ENCODE measurements at places on chromosomes 3 and 15.

- DNase-seq = no peak
These were observed 557.2 kb downstream of the EPHB1 start for GRCh38 chr3:135352213-135352612.

GRCh38 chr3:122533931-122534334 is 19.2 kb upstream of the KPNA1 start:
- no peak for DNase-seq

DNA sequence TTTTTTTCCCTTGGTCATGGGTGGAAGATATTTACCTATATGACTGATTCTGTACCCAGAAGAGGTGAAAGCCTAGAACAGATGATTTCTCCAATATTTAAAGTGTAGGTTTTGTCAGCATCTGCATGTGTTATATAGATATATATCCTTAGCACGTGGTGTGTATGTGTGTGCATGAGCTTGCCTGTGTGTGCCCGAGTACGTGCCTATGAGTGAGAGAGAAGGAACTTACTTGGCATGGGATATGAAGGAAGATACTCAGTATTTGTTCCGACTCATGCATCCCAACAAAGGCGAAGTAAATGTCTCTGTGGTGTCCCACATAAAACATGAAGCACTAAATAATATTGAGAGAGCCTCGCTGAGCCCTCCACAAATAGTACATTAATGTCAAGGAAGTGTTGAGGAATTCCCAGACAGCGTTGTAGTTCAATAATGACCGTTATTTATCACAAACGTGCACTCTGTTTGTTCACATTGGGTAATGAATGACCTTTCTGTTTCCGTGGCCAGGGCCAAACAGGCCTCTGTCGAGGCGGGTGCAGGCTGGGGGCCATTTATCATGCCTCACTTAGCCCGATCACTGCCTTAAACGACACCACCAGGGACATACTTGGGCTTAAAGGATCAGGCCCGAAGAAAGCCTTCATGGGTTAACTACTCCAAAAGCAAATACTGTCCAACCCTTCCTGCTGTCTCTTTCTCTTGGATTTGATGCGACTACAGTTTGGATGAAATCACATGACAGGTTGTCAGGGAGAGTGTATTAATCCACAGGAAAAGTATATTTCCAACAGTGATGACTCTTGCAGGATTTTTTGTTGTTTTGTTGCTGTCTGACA is 267.7 kb downstream of the PTPRG start:
- no peak for DNase-seq

- no peak for DNase-seq
These were observed 84.7 kb downstream of the SEC22A start for GRCh38 chr3:123286308-123287023.

DNA sequence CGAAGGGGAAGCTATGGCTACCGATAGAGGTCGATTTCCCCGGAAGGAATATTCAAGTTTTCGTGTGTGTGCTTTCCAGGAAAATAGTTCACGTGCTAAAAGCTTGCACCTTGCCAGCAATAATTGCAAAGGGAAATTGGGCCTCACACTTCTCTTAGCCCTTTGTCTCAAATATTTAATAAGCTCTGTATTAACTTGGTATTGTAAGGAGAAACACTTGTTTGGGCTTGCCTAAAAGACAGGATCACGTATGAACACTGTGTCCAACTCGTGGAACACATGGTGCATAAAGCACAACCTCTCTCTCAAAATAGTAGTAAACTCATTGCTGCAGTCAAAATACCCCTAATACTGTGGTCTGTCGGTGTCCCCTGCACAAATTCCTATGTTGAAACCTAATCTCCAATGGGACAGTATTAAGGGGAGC is 352 bp upstream of the TMF1 start:
- no peak for DNase-seq

GRCh38 chr3:10695595-10696285 is 120.3 kb upstream of the SLC6A11 start:
- DNase-seq = no peak

DNA sequence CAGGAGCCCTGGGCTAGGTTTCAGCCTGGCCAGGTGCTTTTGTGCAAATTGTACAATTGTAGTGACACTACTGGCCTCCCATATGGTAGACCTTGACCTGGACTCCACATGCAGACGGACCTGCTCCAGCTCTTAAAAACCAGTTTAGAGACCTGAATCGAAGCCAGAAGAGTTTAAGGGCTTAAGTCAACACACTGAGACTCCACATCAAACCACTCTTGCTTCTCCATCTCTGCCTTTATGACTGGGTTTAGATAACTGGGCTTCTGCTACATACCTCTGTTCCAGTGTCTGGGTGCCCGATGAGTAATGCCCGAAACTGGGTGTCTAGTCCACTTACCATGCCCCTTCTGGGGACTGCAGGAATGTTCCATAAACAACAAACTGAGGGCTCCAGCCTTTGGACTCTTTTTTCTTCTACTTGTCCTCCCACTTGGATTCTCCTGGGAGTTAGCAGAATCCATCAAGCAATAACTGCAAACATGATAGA is 32.8 kb downstream of the TMEM212 start:
- DNase-seq = peak; percentile 65

DNA sequence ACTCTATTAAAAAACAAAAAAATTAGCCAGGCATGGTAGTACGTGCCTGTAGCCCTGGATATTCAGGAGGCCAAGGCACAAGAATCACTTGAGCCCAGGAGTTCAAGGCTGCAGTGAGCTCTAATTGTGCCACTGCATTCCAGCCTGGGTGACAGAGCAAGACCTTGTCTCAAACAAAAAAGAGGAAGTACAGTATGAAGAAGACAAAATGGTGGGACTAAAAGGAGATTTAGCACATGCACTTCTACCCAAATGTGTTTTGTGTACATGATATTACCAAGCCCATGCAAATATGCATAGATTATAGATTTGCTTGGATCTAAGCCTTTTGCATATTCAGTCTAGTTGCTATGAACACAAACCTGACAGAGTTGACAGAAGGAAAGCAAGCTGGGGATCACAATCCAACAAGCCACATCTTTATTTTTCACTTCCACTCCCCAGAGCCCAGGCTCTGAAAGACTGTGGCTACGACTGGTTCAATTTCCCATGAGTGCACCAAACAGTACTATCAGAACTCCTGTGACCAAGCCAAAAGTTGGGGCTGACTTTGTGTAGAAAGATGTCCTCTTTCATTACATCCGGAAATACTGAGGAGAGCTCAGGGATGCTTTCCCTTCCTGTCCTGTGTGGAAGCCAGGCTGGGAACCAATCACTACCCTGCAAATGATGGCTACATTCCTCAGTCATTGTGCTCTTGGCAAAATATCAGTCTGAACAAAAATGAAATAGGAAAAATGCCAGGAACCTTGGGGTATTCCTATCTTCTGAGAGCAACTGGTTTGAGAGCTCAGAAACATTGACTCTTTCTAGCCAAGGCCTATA is 49.4 kb downstream of the TGM4 start:
- no peak for DNase-seq

DNA sequence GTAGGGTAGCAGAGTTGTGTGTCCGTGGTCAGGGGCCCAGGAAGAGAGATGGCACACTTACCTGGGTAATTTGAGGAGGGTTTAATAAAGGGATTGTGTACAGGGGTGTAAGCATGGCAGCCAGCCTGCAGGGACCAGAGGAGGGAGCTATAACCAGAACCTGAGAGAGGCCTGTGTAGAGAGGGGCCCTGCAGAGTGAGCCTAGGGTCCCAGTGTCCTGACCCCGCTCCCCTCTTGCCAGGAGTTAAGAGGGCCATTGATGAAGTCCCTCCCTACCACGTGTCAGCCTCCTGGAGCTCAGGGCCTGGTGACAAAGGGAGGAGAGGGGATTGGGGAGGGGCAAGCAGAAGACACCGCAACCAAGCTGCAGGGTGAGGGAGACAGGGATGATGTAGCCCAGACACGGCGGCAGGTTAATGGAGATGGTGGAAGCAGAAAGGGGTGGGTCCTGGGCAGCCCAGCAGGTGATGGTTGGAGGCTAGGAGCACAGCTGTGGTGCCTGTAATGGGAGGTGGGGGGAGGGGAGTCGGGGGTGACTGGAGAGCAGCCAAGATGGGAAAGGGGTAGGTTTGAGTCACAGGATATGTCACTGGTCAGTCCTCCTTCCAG is 165.4 kb upstream of the TOPAZ1 start:
- DNase-seq = no peak

- no peak for DNase-seq
These were observed 16.3 kb upstream of the A4GNT start for GRCh38 chr3:138148503-138148902.

- DNase-seq = no peak
These were observed 1006.5 kb downstream of the TBL1XR1 start for GRCh38 chr3:176190755-176191154.

DNA sequence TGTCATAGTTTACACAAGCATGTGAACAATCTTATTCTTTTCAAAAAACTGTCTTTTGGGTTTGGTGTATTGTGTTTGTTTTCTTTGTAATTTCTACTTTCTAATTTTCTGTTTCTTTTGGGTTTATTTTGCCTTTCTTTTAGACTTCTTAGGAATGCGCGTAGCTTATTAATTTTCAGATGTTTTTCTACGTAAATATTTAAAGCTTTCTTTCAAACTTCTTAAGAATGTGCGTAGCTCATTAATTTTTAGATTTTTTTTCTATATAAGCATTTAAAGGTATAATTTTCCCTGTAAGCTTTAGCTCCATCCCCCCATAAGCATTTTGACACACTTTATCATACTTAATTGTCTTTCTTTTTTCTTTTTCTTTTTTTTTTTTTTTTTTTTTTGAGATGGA is 55.2 kb downstream of the RAD54L2 start:
- DNase-seq = no peak
